A549 treated with CORT108297 at 1 μM for 4 hours (cell line): ENCODE measurements at places on chromosomes 7 and 10. TPM values are rescaled to one million over a fixed set of nuclear protein-coding genes. Genes with fewer than 3 reads are reported as not detected.

GNAI1 gene
- 32.5 to 39.0 TPM (median 36.2 TPM) in 5 replicates for total RNA-seq

PAX4 gene
- not detected in 5 replicates for total RNA-seq

H2BK1 gene
- total RNA-seq: not detected in 5 replicates

BZW2 gene
- total RNA-seq: 90.6 to 103 TPM (median 93.0 TPM) in 5 replicates

ATP6V0E2 gene
- 46.9 to 68.8 TPM (median 61.9 TPM) in 5 replicates for total RNA-seq

SPDYE2 gene
- not detected in 5 replicates for total RNA-seq

HYAL4 gene
- not detected in 5 replicates for total RNA-seq

CACNB2 gene
- total RNA-seq: 0.05 TPM in 1 of 5 replicates, not detected in the others

RADIL gene
- 1.3 to 2.8 TPM (median 2.1 TPM) in 5 replicates for total RNA-seq

GHRHR gene
- total RNA-seq: not detected in 5 replicates

RET gene
- total RNA-seq: 0.50 to 0.98 TPM (median 0.67 TPM) in 5 replicates

CALD1 gene
- total RNA-seq: 49.0 to 91.3 TPM (median 70.7 TPM) in 5 replicates

INHBA gene
- total RNA-seq: 0.42 to 1.3 TPM (median 0.74 TPM) in 5 replicates

DIP2C gene
- total RNA-seq: 6.7 to 11.1 TPM (median 9.4 TPM) in 5 replicates

SRPK2 gene
- 28.4 to 37.4 TPM (median 34.1 TPM) in 5 replicates for total RNA-seq

PAPSS2 gene
- total RNA-seq: 20.7 to 28.6 TPM (median 23.5 TPM) in 5 replicates
